Activated effector memory CD4-positive, alpha-beta T cell treated with Interleukin-2 at 50 U/mL for 16 hours (primary cell): ENCODE measurements at places on chromosomes 7 and 10.

DNA sequence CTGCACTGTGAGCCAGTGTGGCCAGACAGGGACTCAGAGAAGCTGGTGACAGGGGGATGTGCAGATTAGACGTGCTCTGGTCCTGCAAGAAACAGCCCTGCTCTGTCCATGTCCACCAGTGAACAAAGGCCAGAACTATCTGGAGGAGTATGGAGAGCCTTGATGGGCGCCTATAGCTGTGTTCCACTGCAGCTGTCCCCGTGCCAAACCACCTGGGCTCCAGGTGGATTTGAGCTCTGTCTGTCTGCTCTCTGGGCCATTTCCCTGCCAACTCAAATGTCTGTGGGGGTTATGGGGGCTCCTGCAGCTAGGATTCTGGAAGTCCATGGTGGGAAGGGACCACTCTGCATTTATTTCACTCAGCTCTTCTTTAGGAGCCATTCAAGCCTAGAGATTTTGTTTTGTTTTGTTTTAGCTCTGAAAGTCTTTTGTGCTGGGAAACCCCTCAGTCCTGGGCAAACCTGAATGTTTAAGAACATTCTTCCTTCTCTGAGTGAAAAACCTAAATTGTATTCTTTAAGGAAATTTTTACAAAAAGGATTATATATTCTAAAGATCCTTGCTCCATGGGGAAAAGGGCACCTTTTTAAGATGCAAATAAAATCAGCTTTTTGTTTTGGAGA lies 1039.5 kb upstream of the SORCS1 start:
- DNase-seq = no peak

GRCh38 chr10:17209881-17210280 lies 8.4 kb upstream of the TRDMT1 start:
- no peak for DNase-seq

- no peak for DNase-seq
These were observed 396.3 kb downstream of the RPS24 start for GRCh38 chr10:78429984-78430383.

DNA sequence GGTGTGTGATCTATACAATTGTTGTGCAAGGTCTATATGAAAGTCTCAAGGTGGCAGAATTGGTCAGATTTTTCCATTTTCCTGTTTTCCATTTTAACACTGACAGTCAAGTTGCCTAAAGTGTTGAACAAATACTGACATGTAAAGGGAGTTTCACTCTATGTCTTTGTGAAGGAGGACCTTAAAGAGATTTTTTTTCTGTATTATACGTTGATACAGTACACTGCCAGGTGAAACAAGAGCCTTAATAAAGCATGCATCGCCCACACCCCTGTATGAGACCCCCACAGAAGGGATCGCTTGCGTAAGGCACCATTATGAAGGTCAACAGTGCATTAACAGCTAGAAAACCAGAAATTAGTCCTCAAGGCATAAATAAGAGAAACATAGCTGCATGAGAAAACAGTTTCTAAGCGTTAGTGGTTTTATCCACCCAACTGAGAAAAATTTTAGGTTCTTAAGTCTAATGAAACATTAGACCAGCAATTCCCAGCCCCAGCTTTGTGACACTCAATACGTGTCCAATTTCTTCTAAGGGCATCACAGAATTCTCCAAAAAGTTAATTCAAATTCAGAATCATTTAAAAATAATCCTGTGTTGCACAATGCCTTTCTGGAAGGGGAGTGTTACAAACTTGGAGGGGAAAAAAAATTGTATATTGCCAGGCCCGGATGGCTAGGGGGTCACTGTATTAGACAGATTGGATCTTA lies 6.9 kb downstream of the KLF6 start:
- no peak for DNase-seq

DNA sequence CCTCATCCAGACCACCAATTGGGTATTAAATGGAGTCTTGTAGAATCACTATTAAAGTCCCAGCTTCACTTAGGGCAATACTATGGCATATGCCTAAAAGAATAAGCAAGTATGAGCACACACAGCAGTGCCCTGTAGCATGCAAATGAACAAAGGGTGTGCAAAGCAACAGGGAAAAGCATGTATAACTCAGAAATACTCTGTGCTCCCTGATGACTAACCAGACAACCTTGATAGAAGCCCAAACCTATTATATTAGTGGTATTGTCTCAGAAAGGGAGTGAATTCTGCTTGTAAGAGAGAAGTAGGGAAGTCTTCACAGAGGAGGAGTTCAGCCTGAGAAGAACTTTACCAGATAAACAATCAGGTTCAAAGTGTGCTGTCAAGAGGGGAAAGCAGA lies 131.2 kb downstream of the DGKI start:
- no peak for DNase-seq

GRCh38 chr7:47647181-47647917 lies 65.4 kb upstream of the TNS3 start:
- no peak for DNase-seq

GRCh38 chr10:116554628-116555027 lies 8.9 kb downstream of the PNLIP start:
- DNase-seq = no peak

DNA sequence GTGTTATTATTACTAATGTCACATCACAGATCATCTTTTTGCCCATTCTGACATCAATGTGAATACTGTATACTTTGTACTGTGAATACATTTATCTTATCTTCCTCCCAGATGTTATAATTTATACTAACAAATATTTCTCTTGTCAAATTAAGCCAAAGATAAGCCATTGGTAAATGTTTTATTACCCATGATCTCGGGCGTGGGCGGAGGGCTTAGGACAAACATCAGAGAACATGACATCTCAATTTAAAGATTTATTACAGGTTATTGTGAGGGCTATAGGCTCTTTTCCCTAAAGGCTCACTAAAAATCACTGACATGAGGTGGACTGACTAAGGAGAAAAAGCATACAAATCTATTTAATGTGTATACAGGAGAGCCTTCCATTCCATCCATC lies 58.2 kb upstream of the DGKB start:
- DNase-seq = no peak

DNA sequence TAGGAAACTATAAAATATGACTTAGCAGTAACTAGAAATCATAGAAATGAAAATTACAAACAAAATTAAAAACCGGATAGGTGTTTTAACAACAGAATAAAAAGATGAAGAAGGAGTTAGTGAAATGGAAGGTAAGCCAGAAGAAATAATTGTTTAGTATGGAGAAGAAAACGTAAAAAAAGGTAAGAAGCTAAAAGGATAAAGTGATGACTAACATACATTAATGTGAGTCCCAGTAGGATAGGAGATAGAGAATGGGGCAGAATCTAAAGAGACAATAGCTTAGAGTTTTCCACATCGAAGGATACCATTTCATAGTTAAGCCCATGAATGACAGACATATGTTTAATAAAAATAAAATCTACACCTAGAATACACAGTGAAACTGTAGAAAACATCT lies 25.3 kb downstream of the GTF2I start:
- DNase-seq = no peak

DNA sequence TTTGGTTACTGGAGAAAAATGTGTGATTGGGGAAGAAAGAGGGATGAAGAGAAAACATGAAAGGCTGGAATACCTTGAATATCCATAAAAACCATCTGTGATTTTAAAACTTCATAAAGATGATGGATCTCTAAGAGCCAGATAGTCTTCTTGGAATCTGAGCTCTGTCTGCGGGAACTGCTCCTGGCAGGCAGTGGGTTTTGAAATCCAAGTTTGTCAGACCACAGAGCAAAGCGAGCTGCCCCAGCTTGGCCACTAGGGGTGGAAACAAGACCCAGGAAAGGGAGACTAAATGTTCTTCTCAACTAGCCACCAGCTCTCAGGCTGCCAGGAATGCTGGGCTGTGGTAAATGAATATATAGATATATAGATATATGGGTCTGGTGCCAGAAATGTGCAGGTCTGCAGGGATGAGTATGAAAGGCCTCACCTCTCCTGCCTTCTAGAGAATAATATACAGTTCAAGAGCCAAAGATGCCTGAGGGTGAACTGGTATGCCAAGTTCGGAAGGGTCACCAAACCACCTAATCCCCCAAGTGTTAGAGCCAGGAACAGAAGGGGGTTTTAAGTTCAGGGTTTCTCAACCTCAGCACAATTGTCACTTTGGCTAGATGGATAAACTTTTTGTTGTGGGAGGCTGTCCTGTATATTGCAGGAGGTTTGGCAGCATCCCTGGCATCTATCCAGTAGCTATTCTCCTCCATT lies 208.8 kb downstream of the KCNMA1 start:
- DNase-seq = no peak

DNA sequence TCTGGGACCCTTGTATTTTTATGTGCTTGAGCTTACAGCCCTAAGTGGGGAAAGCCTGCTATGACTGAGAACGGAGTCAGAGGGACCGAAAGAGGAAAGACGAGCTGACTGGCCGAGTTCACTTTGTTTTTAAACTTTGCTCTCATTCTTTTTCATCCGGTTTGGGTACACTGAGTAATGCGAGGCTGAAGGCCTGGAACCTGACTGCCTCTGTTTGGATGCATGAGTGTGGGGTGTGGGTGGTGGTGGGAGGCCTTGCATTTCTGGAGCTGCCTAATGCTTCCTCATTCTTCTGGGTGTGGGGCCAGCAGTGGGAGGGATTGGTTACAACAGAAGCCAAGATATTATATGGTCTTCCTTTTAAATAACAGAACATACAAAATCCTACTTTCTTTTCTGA lies 155.5 kb downstream of the BUB3 start:
- DNase-seq = no peak

DNA sequence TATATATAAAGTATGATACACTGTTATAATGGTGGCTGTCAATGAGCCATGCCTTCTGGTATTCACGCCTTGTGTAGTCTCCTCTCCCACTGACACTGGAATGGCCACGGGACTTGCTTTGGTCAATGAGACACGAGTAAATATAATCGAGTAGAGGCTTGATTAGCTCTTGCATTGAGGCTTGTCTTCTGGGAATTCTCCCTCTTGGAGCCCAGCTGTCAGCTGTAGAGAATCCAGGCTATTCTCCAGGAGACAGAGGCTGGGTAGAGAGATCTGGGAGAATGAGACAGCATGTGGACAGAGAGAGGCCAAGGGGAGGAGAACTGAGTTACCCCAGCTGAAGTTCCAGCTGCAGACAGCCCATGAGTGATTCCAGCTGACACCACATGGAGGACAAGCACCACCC lies 25.2 kb upstream of the PLCE1 start:
- no peak for DNase-seq

DNA sequence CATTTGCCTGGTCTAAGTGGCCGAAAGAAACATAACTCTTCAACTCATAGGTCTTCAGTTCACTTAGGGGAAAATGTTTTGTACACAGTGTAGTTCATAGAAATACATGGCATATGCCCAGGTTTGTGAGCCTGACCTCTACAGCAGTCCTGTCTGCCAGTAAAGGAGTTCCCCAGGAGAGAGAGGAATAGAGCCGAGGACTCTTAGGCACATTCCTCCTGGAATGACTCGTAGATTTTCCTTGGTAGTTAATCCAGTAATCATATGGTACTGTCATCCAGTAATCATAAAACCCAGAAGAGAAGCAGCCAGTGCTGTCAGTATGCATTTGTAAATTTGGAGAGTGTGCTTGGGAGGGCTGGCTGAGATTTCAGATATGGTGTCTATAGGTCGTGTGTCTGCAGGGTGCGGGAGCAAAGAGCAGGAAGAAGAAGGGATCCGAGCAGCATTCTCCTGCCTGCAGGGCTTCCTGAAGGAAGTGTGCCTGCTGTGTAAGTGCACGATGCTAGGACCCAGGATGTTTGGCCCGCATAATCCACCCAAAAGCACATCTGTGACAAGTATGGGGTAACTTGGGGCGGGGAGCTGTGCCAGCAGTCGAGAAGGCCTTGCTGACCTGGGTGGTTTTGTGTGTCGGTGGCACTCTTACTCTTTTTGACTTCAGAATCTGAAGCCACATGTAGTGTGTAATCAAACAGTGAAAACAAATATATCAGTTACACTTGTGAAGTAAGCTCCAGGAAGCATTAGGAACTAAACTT lies 13.9 kb downstream of the EIF4H start:
- no peak for DNase-seq

- no peak for DNase-seq
These were observed 38.8 kb downstream of the TMEM270 start for GRCh38 chr7:73899731-73900142.

- no peak for DNase-seq
These were observed 18.6 kb upstream of the GTPBP4 start for GRCh38 chr10:969473-970150.

DNA sequence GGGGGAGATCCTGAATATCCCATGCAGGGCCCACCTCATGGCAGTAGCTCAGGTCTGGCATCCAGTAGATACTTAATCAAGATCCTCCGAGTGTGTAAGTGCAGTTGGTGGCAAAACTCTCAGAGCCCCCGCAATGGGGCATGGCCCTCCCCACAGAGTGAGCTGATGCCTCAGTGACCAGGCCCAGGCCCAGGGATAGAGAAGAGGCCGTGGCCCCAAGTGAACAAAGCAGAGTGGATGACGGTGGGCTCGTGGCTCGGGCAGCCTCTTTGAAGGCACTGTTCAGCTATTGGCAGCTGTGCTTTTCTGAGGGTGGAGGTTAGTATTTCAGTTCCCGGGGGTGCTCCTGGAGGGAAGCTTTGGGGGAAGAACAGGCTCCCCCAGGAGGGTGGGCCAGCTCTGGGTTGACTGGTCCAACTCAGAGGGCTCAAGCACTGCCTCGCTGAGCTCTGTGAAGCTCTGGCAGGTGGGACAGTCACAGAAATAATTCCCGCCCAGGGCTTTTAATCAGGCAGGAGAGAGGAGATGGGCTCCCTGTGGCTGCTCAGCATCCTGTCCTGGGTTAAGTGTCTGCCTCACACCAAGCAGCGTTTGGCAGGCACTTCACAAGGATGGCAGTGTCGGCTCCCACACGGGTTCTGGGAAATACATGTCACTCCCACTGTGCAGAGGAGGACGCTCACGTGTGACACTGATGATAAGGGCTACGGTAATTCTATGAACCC lies 583.6 kb downstream of the TCERG1L start:
- no peak for DNase-seq

GRCh38 chr7:37494926-37495325 lies 46.3 kb upstream of the ELMO1 start:
- no peak for DNase-seq

DNA sequence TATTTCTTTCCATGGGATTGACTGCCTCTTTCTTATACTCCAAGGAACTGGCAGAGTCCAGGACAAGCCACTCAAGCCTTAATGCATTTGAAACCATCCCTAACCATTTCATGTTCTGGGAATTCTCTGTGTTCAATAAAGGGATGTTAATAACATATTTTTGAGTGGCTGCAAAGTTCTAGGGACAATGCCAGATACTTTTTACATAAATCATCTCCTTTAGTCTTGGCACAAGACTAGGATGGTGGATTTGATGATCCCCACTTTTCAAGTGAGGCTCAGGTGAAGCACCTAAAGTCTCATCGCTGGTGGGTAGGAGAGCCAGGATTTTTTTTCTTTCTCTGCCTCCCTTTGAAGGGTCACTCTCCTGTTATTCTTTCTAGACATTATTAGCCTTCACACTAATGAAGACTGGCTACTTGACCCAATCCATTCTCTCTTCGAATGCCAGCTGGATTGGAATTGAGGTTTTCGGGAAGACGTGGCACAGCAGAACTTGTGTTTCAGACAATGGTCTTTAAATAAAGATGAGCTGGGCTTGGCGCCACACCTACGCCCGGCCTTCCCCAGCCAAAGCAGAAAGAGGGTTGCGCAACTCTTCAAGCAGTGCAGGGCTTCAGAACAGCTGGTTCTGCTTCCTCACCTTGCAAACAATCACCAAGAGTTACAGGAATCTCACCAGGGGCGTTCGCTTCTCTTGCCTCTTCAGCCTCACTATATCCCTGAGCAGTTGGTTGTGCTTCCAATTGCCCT lies 73.8 kb upstream of the BMPER start:
- DNase-seq = no peak

- no peak for DNase-seq
These were observed 427.9 kb upstream of the CELF2 start for GRCh38 chr10:10589540-10590303.

GRCh38 chr7:15813448-15813847 lies 127.0 kb upstream of the MEOX2 start:
- no peak for DNase-seq
